NCI-H187 treated with DMSO at 0.1 percent for 48 hours (cell line): ENCODE measurements at places on chromosomes 7 and 10.

DNA sequence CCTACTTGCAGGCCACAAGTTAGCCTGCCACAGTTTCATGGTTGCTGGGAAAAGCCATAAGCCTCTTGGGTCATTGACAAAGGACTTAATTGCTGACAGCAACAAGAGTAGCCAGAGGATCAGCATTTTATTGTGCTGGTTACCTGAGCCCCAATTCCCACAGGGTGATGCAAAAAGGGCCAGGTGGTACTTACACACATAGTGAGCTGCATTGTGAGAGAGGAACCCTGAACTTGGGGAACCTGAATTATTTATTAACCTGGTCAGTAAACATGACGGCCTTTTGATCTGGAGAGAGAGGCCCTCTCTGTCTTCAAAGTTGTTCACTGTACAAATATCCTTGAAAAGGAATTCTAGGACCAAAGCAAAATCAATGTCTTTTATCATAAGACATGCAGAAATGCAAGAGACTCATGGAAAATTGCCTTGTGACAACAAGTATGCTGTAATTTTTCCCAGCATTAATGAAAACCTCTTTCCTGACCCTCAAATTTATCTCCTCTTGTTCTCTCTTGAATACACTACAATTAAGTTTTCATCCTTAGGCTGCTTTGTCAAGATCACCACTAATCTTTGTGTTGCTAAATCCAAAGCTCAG is 102.9 kb upstream of the PHYHIPL start:
- no peak for DNase-seq

GRCh38 chr10:88913127-88913526 is 33.1 kb downstream of the STAMBPL1 start:
- peak; percentile 63 for DNase-seq

DNA sequence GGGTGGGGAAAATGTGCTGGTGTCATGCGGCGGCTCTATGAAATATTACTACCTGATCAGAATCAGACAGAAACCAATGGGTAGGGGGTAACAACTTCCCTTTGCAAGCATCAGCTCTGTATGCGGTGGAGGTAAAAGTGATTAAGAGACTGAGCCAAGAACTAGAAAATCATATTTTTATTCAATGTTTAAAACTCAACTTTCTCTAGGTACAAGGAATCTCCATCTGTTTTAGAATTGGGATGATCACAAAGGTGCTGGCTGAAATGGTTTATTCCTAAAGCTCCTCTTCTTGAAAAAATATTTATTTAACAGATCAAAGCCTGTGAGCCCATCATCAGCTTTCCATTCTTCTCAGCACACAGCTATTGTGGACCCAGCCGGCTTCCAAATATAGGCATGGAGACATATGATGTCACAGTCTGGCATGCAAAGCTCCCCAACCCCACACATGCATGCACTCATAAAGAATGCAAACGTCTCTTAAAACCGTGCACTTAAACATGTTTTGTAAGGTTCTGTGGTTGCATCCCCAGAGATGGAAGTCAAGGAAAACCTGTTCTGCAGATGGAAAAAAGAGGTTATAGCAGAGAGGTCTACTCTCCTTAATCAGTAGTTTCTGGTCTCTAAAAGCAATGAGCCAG is 126.0 kb downstream of the SKIDA1 start:
- no peak for DNase-seq

GRCh38 chr10:15068802-15069201 is 19.8 kb downstream of the ACBD7 start:
- DNase-seq: no peak

GRCh38 chr7:71349682-71350481 is 217.9 kb downstream of the GALNT17 start:
- no peak for DNase-seq

DNA sequence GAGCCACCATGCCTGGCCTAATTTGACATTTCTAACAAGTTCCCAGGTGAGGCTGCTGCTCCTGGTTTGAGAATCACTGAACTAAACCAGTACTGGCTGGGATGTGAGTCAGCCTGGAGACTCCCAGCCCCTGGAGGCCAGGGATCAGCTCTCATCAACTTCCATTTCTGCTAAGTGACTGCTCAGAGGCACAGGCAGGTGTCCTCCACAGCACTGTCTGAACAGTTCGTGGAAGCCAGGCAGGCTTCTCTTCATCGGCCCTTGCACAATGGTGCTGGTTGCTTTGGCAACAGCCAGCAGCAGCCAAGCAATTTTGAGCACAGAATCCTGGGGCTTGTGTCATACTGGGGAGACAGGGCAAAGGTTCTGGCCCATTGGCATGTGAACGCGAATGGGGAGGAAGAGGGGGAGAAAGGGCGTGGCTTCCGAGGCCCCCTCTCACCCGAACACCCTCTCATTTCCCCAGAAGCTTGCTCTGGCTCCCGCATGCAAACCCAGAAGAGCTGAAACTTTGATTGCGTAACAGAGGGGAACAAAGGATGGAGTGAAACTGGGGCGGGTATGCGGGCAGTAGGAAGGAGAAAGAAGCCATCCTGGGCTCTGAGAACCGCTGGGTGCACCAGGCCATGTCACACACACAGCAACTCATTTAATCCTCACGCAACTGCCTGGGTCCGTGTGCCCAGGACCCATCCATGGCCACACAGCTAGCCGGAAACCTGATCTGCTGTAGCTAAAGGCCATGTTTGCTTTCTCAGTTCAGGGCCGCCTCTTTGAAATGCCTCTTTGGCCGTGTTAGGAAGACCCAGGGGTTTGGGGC is 9.0 kb upstream of the POR start:
- peak; percentile 50 for DNase-seq

DNA sequence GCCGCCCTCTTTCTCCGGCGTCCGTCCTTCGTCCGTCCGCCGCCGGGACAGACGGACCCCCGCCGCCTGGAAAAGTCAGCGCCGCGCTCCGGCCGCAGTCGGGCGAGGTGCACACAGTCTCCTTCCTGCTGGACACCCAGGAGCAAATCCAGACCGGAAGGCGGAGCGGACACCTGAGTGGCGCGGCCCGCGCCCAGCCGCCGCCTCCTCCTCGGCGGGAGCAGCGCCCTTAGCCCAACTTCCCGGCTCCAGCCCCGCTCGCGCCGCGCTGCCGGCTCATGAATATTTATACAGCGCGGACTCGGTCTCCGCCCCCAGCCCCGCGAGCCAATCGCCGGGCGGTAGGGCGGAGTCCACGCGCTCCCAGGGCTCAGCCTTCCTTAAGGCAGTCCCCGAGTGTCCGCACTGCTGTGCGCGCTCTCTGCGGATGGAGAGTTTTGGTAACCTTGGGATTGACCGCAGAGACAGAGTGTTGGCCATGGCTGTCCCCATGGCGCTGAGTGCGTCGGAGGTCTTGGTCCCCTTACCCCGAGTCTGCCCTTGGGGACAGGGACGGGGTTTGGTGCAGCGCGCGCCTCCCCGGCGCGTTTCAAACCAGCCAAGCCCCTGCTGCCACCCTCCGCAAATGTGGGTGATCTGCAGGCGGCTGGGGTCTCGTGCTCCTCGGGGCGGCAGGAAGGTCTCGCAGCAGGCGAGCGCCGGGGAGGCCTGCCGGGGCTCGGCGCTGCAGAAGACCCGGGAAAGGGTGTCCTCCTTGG is at the start of gene FZD8:
Gene FZD8 (minus strand): TSS at position 262 of the 758 bp plus-strand sequence. CDS start 867 bp downstream, outside the sequence.
- no peak for DNase-seq

DNA sequence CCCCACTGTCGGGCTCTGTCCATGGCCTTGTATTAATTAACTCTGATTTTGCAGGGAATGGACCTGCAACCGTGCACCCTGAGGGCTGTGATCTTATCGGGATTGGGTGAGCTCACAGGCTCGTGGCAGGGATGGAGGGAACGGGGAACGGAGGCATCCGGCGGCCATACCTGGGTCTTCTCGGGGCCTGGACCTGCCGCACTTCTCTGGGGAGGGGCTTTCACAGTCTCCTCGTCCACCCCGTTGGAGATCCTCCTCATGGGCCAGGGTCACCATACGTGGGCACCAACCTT is 57.5 kb upstream of the SHH start:
- DNase-seq: no peak

DNA sequence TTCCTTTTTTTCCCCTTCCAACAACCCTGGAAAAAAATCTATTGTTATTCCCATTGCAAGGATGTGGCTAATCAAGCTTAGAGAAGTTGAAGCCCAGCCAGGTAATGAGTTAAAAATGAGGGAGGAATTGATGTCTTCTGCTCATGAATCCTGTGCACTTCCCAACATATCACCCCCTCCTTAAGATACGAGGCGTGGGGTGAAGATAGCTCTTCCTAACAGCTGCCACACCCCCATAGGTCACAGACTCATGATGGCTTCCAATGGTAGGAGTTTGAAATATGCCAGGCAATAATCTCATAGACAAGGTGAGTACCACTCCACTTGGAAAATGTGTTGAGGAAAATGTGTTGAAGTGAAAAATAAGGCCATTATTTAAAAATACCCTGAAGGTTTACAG is 71.3 kb upstream of the HECW1 start:
- DNase-seq: no peak

DNA sequence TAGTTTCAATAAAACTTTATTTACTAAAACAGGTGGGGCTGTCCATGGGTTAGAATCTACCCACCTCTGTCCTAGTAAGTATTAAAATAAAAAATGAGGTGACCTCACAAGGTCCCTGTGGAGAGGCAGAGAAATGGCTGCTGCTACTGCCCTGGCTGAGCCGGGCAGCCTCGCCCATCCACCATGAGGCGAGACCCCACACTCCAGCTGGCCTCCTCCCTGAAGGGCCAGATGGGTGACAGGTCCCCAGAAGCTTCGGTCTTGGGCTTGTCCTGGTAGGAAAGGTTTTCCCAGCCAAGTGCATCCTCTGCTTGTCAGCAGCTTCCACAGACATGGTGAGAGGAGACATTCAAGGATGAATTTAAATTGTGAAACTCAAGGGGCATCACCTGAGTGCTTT is 565.8 kb downstream of the PTPRN2 start:
- no peak for DNase-seq

- DNase-seq: no peak
Observed at GRCh38 chr7:157513162-157513621, 176.4 kb downstream of the DNAJB6 start.

GRCh38 chr10:43124574-43125273 is 13.5 kb upstream of the CSGALNACT2 start:
- DNase-seq: no peak

DNA sequence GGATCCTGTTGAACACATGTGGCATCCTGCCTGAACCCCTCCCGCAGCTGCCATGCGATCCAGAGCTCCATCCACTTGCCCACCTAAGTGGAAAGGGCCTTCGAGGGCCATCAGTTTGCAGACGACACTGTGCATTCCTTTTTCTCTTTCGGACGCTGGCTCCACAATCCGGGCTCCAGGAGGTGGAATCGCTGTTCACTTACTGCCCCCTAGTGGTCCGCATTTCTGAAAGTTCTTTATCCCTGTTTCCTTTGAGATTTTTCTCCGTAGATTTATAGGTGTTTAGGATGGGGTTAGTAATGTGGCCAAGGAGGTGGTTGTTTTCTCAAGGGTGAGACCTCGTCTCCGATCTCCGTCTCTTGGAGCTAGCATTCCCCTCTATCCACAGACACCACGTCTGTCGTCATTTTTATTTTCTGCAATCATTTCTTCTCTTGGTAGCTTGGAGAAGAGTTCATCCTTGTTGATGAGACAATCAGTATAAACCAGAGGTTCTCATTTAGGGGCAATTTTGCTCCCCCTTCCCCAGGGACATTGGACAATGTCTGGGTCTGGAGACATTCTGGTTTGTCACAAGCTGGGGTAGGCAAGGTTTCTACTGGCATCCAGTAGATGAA is 204.6 kb downstream of the ARHGAP21 start:
- peak; percentile 15 for DNase-seq

- DNase-seq: no peak
Observed at GRCh38 chr7:154914308-154914995, 88.5 kb downstream of the PAXIP1 start.

DNA sequence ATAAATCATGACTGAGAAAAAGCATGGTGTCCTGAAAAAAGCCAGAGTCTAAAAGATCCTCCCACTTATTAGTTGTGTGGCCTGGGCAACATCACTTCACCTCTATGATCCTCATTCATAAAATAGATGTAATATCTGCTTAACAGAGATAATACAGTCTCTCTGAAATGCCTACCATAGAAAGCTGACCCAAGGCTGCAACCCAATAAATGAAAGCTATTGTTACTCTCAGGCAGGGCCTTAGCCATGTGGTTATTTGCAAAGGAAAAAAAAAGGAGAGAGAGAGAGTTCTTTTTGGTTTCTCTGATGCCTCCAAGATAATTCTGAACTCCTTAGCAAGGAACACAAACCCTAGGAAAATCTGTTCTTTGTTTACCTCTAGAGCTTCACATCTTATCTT is 7.9 kb downstream of the FAM13C start:
- DNase-seq: no peak

DNA sequence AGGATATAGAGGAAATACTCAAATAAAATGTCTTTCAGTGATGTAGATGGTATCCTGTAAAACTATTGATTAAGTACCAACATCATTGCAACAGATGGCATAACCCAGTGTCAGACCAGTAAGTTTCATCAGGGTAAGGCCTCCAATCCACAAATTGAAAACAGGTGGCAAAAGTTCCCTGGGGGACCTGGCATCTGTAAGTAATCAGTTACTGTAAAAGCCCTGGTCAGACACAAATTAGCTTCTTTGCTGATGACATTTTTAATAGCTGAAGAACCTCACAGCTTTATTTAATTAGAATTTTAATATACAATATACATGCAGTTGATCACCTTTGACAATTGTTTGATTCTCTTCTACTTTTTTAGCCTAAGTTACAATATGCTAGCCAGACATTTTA is 152.5 kb downstream of the PLXDC2 start:
- no peak for DNase-seq

DNA sequence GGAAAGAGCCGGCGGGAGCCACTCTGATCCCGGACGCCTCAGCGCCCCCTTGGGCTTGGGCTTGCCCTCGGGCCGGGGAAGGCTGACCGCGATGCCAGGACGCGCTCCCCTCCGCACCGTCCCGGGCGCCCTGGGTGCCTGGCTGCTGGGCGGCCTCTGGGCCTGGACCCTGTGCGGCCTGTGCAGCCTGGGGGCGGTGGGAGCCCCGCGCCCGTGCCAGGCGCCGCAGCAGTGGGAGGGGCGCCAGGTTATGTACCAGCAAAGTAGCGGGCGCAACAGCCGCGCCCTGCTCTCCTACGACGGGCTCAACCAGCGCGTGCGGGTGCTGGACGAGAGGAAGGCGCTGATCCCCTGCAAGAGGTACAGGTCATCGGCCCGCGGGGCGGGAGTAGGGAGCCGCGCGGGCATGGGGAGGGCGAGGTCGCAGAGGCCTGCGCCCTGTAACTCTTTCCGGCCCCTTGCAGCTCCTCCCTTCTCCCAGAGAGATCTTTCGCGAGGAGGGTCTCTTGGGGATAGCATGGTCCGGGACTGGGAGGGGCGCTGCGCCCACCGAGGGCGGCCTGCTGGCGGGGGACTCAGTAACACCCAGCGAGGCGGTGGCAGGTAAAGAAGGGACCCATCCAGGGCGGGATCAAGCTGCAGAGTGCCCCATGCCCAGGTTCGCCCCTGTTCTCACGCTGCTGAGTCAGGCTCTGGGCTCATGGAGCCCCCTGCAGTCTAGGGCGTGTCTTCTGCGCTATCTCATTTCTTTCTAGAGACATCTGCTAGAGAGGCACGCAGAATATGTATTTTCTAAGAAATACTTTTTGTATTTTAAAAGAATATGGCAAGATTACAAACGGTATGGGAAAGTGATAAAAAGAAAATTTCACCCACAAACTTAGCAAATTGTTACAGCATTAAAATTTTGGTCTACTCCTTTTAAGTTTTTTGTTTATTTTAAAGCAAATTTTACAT is 687 bp downstream of the EPDR1 start:
- no peak for DNase-seq

GRCh38 chr7:134701272-134701671 is 54.6 kb downstream of the BPGM start:
- DNase-seq: no peak
